ENCODE measurements at places on chromosomes 16 and 17.

GRCh38 chr16:19265380-19265930 is 20.1 kb upstream of the CLEC19A start:
- no peak for DNase-seq

DNA sequence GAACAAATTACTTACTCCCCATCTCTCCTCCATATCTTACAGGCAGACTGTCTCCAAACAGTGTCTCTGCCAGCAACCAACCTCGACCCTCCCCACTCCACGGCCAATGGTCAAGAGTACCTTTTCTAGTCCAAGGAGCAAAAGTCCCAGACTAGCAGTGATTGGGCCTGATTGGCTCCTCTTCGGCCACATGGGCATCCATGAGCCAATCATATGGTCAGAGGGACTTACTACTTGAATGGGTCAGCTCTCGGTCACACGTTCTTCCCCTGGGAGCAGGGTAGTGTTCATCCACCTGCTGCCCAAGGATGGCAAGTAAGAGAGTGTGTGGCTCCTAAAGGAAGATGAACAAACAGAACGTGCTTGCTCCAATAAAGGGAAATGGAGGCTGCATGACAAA is 84.6 kb downstream of the C16orf78 start:
- DNase-seq, result no peak

- DNase-seq, result no peak
Measured at GRCh38 chr16:50400312-50400966, 31.7 kb upstream of the BRD7 start.

GRCh38 chr16:49589544-49590031 is 216.0 kb downstream of the C16orf78 start:
- no peak for DNase-seq

DNA sequence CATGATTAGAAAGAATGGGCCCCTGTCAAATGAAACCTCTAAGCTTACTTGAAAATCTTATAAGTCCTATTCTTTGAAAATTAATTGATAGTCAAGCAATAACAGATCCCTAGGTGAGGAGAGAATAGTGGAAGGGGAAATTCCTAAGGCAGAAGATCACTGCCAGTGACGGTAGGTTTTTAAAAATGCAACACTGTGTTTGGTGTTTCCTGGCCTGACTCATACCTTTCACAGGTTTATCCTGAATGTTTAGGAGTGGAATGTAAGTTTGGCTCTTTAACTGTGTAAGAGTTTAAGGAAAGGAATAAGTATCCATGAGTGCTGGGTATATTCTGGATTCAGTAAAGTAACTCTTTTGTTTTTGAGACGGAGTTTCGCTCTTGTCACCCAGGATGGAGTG is 23.8 kb downstream of the HAPSTR1 start:
- DNase-seq, result no peak

DNA sequence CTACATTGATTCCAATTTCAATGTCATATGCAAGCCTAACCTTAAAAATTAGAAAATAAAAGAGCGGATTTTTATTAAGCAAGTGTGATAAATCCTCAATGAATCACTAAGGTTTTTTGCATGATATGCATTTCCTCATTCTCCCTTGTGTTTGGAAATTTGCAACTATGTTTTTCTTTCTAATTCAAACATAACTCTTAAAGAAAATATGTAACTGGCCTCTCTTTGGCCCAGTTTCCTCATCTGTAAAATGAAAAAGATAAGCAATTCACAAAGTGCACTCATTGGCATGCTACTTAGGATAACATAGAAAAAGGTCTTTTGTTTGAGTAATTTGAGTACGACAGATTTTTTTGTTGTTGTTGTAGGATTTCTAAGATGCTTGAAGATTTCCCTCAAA is 295.5 kb downstream of the CDH11 start:
- DNase-seq, result no peak

- DNase-seq, result no peak
Measured at GRCh38 chr17:61770043-61770442, 93.3 kb downstream of the BRIP1 start.
